Adrenal gland (tissue), 19 donors: ENCODE measurements at places on chromosomes 6 and 20.

DNA sequence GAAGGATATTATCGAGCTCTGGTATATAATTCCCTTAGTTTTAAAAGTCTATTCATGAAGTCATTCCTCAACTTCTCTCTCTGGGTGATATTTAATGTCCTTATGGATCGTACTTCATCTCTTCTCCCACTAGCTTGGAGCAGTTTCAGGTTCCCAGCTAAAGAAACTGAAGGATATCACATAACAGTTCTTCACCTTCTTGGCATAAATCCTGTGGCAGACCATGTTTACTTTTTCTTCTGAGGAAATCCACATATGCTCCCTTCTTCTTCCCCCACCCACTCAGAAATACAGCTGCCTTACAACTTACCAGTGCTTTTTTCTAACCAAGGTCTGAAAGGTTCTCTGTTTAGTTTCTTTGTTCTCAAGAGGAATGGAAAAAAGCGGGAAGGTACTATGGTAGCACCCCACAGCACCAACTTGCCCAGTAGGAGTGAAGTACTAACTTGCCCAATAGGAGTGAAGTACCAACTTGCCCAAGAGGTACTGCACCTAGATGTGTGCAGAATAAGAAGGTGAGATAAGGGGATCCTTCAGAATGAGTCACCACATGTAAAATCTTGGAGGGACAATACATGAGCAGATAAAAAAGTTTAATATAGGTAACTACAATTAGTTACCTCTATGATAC lies 53.1 kb downstream of the TSPYL4 start:
- no peak for DNase-seq
- H3K4me1 ChIP-seq: peaks cover 9% of the 10 kb centered on the region
- no peak overlapping the region for H3K4me3 ChIP-seq

DNA sequence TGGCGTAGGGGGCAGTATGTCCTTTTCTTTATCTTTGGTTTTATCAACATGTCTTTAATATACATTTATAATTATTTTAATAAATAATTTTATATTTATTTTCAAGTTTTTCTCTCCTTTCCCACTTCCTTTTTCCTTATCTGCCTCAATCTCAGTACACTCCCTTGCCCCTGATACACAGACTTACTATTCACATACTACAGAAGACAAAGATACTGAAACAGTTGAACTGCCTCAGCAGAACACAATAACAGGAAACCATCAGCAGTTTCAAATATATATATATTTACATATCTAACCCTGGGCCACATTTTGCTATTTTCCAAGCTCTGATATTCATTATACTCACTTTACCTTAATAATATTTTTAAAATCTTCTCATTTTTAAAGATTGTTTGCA lies 19.8 kb downstream of the IBTK start:
- H3K36me3 ChIP-seq: peaks cover 60% of the 10 kb centered on the region
- no peaks in the 10 kb centered on the region for H3K27me3 ChIP-seq
- no peak overlapping the region for H3K4me3 ChIP-seq
- H3K4me1 ChIP-seq: peaks cover 18% of the 10 kb centered on the region
- DNase-seq: no peak

GRCh38 chr20:37881601-37882343 lies 21.2 kb upstream of the VSTM2L start:
- no peak for DNase-seq
- H3K27me3 ChIP-seq: no peaks in the 10 kb centered on the region
- H3K4me1 ChIP-seq: no peaks in the 10 kb centered on the region
- no peak overlapping the region for H3K27ac ChIP-seq

DNA sequence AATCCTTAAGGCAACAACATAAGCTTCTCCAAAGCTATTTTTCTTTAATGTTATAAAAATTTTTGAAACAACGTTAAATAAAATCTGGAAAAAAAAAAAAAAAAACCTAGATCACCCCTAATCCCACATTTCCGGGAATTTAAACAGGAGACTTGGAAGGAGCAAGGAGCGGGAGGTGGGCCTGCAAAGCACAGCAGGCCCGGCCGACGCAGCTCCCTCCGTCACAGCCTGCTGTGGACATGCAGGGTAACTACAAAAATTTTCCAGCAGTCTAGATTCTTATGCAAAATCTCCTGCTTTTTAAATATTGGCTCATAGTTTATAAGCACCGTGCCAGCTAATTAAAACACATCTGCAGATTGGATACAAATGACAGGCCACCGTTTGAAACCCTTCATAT lies 23.5 kb downstream of the FOXF2 start:
- peaks cover 8% of the 10 kb centered on the region for H3K27me3 ChIP-seq
- H3K4me1 ChIP-seq: no peaks in the 10 kb centered on the region
- no peak for DNase-seq
- no peak overlapping the region for H3K27ac ChIP-seq

- H3K36me3 ChIP-seq: peaks cover 6% of the 10 kb centered on the region
- H3K4me1 ChIP-seq: peaks cover 3% of the 10 kb centered on the region
- H3K4me3 ChIP-seq: no peak overlapping the region
- no peak overlapping the region for H3K27ac ChIP-seq
Observed at GRCh38 chr6:150894935-150895552, 29.5 kb downstream of the MTHFD1L start.

GRCh38 chr6:14975471-14975817 lies 270.4 kb upstream of the JARID2 start:
- DNase-seq: no peak
- no peaks in the 10 kb centered on the region for H3K36me3 ChIP-seq
- no peaks in the 10 kb centered on the region for H3K27me3 ChIP-seq
- no peak overlapping the region for H3K4me3 ChIP-seq
- H3K27ac ChIP-seq: no peak overlapping the region

GRCh38 chr20:53734006-53734688 lies 140.5 kb upstream of the ZNF217 start:
- no peak overlapping the region for H3K27ac ChIP-seq
- peaks cover 16% of the 10 kb centered on the region for H3K4me1 ChIP-seq
- no peaks in the 10 kb centered on the region for H3K36me3 ChIP-seq
- no peak for DNase-seq

- H3K4me3 ChIP-seq: no peak overlapping the region
- H3K27ac ChIP-seq: no peak overlapping the region
- no peak for DNase-seq
Observed at GRCh38 chr6:24428615-24429014, 25.9 kb downstream of the MRS2 start.

GRCh38 chr6:7624796-7625710 lies 35.1 kb downstream of the SNRNP48 start:
- H3K4me1 ChIP-seq: no peaks in the 10 kb centered on the region
- H3K27me3 ChIP-seq: no peaks in the 10 kb centered on the region
- no peak overlapping the region for H3K4me3 ChIP-seq
- no peaks in the 10 kb centered on the region for H3K36me3 ChIP-seq
- DNase-seq: no peak
- H3K27ac ChIP-seq: no peak overlapping the region

- H3K27ac ChIP-seq: no peak overlapping the region
- H3K4me3 ChIP-seq: no peak overlapping the region
- DNase-seq: no peak
- no peaks in the 10 kb centered on the region for H3K27me3 ChIP-seq
- H3K4me1 ChIP-seq: no peaks in the 10 kb centered on the region
Observed at GRCh38 chr6:45154679-45155078, 173.5 kb upstream of the RUNX2 start.

- no peaks in the 10 kb centered on the region for H3K4me1 ChIP-seq
- no peak for DNase-seq
- H3K4me3 ChIP-seq: no peak overlapping the region
- no peak overlapping the region for H3K27ac ChIP-seq
- H3K36me3 ChIP-seq: no peaks in the 10 kb centered on the region
- H3K27me3 ChIP-seq: no peaks in the 10 kb centered on the region
Observed at GRCh38 chr6:165968408-165968807, 199.2 kb downstream of the TBXT start.

GRCh38 chr20:6877633-6878032 lies 110.1 kb downstream of the BMP2 start:
- no peaks in the 10 kb centered on the region for H3K36me3 ChIP-seq
- DNase-seq: no peak
- H3K4me1 ChIP-seq: no peaks in the 10 kb centered on the region
- H3K27me3 ChIP-seq: no peaks in the 10 kb centered on the region

GRCh38 chr6:155050311-155050710 lies 55.2 kb downstream of the TIAM2 start:
- no peak overlapping the region for H3K27ac ChIP-seq
- H3K4me1 ChIP-seq: no peaks in the 10 kb centered on the region
- no peaks in the 10 kb centered on the region for H3K27me3 ChIP-seq

DNA sequence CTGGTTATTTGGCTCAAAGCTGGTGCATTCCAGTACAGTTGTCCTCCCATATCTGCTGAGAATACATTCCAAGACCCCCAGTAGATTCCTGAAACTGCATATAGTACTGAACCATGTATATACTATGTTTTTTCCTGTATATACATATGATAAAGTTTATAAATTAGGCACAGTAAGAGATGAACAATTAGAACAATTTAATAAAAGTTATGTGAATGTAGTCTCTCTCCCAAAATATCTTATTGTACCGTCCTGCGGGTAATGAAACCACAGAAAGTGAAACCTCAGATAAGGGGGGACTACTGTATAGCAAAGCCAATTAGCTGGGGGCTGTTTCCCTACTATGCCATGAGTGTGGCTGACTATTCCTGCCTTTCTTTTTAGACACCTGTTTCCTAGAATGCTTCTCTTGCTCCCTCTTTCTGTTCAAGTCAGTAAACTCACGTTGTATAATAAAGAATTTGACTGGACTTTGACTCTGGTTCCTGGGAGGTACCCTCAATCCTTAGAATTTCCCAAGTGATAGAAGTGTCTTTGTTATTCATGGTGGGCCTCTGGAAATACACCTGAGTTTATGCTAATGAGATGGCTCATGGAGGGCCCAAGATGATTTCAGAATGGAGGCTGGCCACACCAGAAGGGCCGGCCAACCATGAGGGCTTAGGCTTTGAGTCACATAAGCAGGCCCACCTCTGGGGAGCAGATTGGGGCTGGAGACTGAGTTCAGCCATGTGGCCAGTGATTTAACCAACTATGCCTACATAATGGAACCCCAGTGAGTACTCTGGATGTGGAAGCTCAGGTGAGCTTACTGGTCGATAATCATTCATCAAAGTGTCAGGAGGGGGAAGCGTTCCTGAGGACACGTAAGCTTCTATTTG lies 689 bp upstream of the BLOC1S5 start:
- no peaks in the 10 kb centered on the region for H3K36me3 ChIP-seq
- H3K27me3 ChIP-seq: no peaks in the 10 kb centered on the region
- H3K27ac ChIP-seq: no peak overlapping the region
- DNase-seq: no peak

DNA sequence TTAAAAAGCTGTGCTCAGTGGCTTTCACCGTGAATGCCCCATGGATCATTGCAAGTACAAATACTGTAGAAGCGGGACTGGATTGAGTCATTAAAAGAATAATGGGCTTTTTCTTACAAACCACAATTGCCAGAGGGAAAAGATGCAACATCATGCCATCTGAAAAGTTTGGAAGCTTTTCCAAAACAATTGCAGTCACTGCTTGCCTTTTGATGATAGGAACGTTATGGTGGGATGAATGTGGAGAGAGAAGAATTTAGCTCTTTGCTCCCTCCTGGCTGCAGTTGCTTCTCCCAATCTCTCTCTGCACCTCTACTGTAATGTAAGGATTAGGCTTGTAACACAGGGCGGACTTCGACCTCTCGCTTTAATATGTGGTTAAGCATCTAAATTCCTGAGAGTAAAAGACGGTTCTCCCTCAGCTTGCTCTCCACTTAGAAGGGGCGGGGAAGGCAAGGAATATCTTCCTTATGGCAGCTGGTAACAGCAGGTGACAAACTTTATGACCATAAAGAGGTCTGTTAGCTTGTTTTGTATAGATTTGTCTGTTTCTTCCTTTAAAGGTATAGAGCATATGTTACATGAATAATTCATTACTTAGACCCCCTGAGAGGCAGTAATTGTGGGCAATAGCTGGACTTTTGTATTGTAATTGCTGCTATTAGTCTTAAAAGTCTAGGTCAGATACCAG lies 376.1 kb downstream of the UTRN start:
- H3K36me3 ChIP-seq: no peaks in the 10 kb centered on the region
- no peaks in the 10 kb centered on the region for H3K4me1 ChIP-seq
- no peak overlapping the region for H3K27ac ChIP-seq
- no peak for DNase-seq
- H3K27me3 ChIP-seq: no peaks in the 10 kb centered on the region
- H3K4me3 ChIP-seq: no peak overlapping the region

- H3K4me3 ChIP-seq: no peak overlapping the region
- peaks cover 8% of the 10 kb centered on the region for H3K4me1 ChIP-seq
- peak; percentile 81 for DNase-seq
- H3K27ac ChIP-seq: no peak overlapping the region
- no peaks in the 10 kb centered on the region for H3K27me3 ChIP-seq
- no peaks in the 10 kb centered on the region for H3K36me3 ChIP-seq
Observed at GRCh38 chr6:52590152-52590891, 13.5 kb upstream of the TRAM2 start.

- DNase-seq: no peak
- H3K27ac ChIP-seq: no peak overlapping the region
- no peaks in the 10 kb centered on the region for H3K27me3 ChIP-seq
Observed at GRCh38 chr6:100823041-100823440, 58.1 kb downstream of the ASCC3 start.

DNA sequence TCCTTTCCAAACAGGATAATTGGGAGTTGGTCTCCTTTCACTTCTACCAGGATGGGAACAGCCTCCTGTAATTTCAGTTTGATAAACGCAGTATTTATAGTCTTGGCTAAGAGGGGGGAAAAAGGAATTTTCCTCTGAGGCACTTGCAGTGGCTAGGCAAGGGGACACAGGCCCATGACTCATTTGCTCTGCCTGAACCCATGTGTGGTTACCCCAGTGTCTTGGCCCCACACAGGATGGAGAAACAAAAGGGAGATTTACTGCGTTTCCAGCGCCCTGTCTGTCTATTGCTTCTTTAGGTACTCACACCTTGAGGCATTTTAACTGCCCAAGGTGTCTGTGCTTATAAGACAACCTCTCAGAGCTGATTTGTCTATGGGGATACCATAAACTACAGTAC lies 74.8 kb upstream of the NEDD9 start:
- H3K4me3 ChIP-seq: no peak overlapping the region
- H3K27me3 ChIP-seq: no peaks in the 10 kb centered on the region
- H3K4me1 ChIP-seq: no peaks in the 10 kb centered on the region
- H3K27ac ChIP-seq: no peak overlapping the region
- no peak for DNase-seq

DNA sequence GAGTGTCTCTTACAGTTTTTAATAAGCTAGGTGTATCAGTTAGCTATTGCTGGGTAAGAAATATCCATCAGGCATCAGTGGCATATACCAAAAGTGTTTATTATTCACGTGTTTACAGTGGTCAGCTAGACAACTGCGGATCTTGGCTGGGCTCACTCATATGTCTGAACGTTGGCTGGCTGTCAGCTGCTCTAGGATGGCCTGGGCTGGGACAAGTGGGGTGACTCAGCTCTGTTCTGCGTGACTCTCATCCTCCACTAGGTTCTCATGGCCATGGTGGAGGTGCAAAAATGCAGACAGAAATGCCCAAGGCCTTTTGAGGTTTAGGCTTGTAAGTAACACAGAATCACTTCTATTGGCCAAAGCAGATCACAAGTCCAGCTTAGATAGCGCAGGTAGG lies 22.0 kb downstream of the ZNF341 start:
- DNase-seq: peak; percentile 91
- no peaks in the 10 kb centered on the region for H3K27me3 ChIP-seq
- no peaks in the 10 kb centered on the region for H3K36me3 ChIP-seq
- peak overlapping the region; percentile 68 for H3K27ac ChIP-seq
- no peak overlapping the region for H3K4me3 ChIP-seq

GRCh38 chr6:106223300-106223930 lies 102.1 kb downstream of the ATG5 start:
- H3K27ac ChIP-seq: no peak overlapping the region
- H3K4me1 ChIP-seq: no peaks in the 10 kb centered on the region
- H3K36me3 ChIP-seq: no peaks in the 10 kb centered on the region
- H3K27me3 ChIP-seq: no peaks in the 10 kb centered on the region
- H3K4me3 ChIP-seq: no peak overlapping the region

- no peaks in the 10 kb centered on the region for H3K27me3 ChIP-seq
- no peaks in the 10 kb centered on the region for H3K4me1 ChIP-seq
- no peak overlapping the region for H3K27ac ChIP-seq
- H3K4me3 ChIP-seq: no peak overlapping the region
Observed at GRCh38 chr20:39245685-39246311, 283.7 kb downstream of the DHX35 start.
